Right cardiac atrium (tissue), 5 donors: ENCODE measurements at places on chromosomes 2 and 18.

DNA sequence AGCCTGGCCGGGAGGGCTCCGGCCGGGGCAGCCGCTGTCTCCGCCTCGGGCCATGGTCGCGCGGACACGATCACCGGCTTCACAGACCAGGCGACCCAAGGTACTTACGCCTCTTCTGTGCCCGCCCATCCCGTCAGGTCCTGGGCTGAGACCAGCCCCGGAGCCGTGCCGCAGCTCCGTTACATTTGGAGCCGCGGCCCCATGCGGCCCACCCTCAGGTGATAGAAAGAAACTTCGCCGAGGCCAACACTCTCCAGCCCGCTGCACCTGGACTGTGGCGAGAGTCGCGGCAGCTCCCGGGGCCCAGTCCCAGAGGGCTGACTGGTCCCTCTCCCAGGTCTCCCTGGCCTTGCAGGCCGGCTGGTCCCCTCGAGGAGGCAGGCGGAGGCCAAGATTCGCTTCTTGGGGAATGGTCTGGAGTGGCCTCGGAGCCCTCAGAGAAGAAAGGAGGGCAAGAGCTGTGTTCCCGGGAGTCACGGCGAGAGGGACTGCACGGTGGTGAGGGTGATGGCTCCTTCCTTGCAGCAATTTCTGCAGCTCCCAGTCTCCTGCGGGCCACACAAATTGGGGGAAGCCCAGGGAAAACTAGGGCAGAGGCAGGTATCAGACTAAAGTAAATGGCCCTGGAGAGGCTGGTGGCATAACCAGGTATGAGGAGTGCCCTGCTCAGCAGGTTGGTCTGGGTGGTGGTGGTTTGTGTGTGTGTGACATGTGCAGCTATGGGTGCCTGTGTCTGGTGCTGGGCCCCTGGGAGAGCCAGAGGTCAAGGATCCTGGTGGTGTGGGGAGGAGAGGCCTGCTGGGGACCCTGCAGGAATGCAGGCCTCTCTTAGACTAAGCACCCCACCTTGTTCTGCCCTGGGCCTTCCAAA lies 822 bp downstream of the GDF7 start:
- no peak for DNase-seq

GRCh38 chr2:16061441-16062217 lies 121.3 kb downstream of the MYCN start:
- no peak for DNase-seq

DNA sequence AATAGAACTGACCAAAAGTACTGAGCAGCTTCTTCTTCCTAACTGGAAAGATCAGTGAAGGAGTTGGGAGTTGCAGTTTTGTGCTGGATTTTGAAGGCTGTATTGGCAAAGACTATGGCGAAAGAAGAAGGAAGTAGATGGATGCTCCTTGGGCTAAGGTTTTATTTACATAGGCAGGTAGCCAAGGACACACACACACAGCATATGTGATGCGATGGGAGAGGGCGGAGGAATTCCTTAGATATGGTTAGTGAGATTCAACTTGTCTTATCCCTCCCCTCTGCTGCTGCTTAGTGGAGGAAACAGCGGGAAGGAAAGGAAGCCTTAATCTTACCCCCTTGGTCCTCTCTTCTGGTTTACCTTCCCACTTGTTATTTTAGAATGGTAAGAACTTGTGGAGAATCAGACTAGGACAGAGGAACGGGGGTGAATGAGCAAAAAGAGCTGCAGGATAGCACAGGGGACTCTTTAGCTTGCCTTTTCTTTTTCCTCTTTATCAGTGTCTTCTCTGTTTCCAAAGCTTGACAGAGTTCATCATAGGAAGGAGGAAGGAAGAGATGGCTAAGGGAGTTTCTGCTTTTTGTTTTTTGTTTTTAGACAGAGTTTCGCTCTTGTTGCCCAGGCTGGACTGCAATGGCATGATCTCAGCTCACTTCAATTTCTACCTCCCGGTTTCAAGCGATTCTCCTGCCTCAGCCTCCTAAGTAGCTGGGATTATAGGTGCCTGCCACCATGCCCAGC lies 87.9 kb downstream of the OSBPL6 start:
- no peak for DNase-seq

DNA sequence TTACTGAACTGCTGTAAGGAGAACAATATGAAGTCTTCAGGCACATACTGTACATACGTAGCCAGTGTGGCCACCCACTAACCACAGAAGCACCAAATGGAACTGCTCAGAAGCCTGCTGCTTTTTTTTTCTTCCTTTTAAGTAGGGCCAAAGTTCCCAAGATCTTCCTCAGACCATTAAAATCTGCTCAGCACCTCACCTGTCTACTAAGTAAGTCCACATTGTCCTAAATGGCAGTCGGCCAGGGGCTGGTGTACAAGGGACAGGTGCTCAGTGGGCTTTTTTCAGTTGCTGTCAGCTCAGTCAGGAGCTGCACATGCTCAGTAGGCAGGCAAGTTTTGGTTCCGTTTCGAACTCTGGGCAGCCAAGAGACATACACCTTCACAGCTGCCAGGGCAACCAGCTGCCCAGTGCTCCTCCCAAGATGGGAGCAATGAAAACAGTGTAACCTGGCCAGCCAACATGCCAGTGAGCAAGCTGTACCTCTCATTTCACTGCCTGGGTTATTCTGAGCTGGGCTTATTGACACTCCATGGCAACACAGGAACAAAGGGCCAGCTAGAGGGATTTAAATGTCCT lies 86.1 kb downstream of the ACVR1 start:
- DNase-seq, result peak; percentile 72

DNA sequence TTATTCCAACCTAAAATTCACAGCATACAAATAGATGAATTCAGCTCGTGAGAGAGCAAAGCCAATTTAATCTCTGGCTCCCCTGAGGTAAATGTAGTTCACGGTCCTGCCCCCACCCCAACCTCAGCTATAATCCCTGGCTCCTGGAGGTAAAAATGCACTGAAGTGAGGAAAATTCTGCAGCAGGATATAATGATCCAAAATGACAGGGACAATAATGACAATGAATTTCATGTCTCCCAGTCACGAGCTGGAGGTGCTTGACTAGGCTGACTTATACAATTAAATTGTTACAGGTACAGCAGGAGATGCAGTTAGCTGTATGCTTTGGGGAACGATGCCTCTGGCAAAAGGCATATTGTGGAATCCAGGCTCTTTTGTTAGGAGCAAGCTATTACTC lies 82.0 kb downstream of the GPD2 start:
- DNase-seq, result no peak

GRCh38 chr18:73254564-73254963 lies 386.8 kb upstream of the NETO1 start:
- no peak for DNase-seq

- no peak for DNase-seq
Measured at GRCh38 chr2:219578811-219579613, 6.9 kb downstream of the INHA start.

DNA sequence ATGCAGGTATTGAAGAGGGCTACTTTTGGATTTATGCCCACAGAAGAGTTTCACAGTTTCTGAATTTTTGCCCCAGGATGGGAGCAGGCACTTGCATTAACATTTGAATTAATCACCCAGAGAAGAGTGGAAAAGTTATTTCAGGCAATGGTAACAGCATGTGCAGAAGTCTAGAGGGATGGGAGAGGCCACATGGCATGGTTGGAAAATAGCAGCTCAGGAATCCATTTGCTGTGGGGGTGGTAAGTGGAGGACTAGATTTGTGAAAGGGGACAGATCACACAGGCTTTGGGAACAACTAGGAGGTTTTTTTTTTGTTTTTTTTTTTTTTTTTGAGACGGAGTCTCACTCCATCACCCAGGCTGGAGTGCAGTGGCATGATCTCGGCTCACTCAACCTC lies 65.2 kb downstream of the NEDD4L start:
- DNase-seq, result no peak

GRCh38 chr2:33978471-33978870 lies 379.4 kb upstream of the FAM98A start:
- DNase-seq, result no peak

DNA sequence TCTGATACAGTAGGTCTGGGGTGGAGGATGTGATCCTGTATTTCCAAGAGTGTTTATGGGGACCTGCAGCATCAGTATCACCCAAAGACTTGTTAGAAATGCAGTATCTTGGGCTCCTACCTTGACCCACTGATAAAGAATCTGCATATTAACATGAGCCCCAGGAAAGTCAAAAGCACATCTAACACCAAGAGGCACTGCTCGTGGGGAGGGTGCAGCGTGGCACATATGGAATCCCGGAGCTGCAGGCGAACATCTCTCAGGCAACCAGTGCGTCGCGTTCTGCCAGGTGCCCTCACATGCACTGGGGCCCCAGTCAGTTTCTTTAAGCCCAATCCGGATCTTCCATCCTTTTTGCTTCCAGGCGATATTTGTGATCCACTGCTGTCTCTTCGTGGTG lies 41.3 kb upstream of the ASB18 start:
- no peak for DNase-seq

GRCh38 chr18:2627821-2628276 lies 27.7 kb upstream of the SMCHD1 start:
- DNase-seq, result no peak
